ENCODE measurements at places on chromosomes 13 and 19. TPM values are rescaled to one million over a fixed set of nuclear protein-coding genes. Genes with fewer than 3 reads are reported as not detected.

Gene AZU1
- total RNA-seq, result not detected

Gene EHD2
- 0.37 TPM for total RNA-seq

Gene FREM2
- 0.20 TPM for total RNA-seq

- DNase-seq, result no peak
Observed at GRCh38 chr13:32946558-32946957, 69.7 kb upstream of the KL start.

DNA sequence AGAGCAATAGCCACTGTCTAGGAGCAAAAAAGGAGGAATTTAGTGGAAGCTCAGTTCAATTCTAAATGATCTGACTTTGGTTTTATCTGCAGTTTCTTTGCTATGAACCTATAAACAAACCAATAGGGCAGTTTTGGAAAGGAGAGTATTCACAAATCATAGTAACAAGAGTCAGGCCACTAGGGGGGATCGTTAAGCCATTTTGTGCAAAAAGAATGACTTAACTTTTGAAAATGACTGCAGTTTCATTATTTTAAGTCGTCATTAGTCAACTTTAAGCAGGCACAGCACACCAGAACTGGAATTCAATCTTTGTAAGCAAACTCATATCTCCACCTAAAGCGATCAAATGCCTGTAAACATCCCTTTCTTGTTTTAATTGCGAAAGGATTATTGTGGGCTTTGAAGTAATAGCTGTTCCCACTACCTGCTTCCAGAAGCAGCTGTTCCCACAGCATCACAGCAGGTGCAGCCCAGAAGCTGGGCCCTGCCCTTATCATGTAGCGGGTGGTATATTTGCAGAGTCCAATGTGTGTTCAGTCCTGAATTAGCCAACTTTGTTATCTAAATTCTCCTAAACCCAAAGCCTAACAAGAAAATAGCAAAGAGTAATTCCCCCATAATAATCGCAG lies 51.5 kb downstream of the SOX21 start:
- no peak for DNase-seq

DNA sequence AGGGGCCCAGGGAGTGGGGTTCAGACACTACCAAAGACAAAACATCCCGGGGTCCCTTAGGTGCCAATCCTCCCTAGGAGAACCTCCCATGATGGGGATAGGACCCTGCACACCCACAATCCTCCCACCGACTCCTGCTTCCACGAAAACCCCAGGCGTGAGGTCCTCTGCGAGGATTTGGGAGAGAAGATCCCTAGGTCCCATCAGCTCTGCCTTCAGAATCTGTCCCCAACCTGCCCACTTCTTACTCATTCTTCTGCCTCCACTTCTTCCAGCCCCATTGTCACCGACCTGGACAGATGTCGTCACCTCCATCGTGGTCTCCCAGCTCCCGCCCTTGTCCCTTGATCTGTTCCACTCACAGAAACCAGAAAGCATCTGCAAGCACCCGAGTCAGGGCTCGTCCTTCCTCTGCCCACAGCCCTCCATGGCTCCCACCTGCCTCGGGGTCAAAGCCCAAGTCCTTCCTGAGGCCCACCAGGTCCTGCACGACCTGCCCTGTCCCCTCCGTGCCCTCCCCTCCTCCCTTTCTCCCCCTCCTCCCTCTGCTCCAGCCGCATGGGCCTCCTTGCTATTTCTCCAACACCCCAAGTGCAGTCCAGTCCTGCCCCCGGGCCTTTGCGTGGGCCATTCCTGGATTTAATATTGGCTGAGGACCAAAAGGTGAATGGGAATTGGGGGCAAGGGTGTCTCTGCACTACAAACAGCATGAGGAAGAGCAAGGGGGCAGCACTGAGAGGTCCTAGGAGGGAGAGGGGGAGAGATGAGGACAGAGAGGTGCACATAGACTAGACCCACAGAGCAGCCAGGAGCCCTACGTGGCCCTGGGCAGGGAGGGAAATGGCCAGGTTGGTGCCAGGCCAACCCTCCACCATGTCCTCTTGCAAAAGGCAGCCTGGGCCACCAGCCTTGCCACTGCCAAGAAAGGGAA lies 51.3 kb downstream of the PTPRS start:
- no peak for DNase-seq

- no peak for DNase-seq
Observed at GRCh38 chr19:42528354-42529247, at the start of gene CEACAM1. Gene CEACAM1, minus strand, starts transcription at chr19:42528481. Its CDS starts 107 bp downstream, at chr19:42528374.

DNA sequence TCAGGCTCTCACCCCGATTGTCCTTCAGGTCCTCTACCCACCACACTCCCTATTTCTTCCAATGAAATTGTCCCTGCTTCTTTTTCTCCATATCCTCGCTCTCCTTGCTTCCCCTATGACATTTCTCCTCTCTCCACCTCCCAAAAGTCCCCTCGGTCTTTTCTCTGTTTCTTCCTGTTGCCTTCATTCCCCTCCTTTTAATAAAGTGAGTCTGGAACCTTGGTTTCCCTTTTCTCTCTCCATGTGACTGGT lies 676 bp upstream of the ZNF574 start:
- DNase-seq, result no peak

DNA sequence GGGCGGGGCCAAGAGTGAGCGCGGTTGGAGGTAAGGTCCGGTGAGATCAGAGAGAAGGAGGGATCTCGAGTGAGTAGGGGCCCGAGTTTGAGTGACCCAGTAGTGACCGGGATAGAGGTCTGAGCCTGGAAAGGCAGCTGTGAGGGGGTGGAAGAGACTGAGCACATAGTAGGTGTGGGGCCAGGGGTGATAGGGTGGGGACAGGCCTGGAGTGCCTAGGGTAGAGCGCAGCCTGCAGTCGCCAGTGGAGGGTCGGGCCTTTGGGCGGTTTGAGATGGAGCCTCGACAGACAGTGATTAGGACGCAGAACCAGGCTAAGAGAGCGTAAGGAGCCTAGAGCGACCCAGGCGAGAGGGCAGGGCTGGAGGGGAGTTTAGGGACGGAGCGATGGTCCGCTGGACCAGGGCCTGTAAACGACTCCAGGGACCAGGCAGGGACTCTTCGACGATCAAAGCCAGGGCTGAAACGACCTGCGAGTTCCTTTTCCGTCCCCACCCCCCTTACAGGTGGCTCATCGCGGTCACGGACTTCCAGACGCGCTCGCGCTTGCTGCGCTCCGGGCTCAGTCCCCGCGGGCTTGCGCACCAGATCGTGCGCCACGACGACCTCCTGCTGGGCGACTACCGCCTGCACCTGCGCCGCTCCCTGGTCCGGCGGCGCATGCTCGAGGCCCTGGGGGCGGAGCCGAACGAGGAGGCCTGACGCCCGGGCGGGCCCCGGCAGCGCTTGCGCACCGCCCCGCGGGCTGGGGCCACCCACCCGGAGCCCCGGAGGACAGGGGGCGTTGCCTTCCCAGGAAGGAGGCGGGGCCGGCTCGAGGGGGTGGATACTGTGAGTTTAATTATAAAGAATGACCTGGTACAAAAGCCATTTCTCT lies 9.4 kb downstream of the C19orf81 start:
- no peak for DNase-seq

Measured in naive thymus-derived CD4-positive, alpha-beta T cell (primary cell).